ENCODE measurements at places on chromosomes 13 and 19. TPM values are rescaled to one million over a fixed set of nuclear protein-coding genes. Genes with fewer than 3 reads are reported as not detected.

ZNF682 gene
- not detected for total RNA-seq

CYP2A7 gene
- total RNA-seq = not detected

KIR2DL4 gene
- not detected for total RNA-seq

FXYD1 gene
- total RNA-seq = not detected

LRRC63 gene
- total RNA-seq = not detected

RETN gene
- total RNA-seq = not detected

PLPPR3 gene
- 5.1 TPM for total RNA-seq

ZNF382 gene
- total RNA-seq = 0.07 TPM

ZNF85 gene
- total RNA-seq = not detected

DCT gene
- total RNA-seq = not detected

DHX34 gene
- 37.3 TPM for total RNA-seq

POMP gene
- 123 TPM for total RNA-seq

ZNF8 gene
- total RNA-seq = 1.5 TPM

Data from A549 treated with dexamethasone at 1 μM for 4 hours (cell line).